ENCODE measurements at places on chromosomes 4 and X.

DNA sequence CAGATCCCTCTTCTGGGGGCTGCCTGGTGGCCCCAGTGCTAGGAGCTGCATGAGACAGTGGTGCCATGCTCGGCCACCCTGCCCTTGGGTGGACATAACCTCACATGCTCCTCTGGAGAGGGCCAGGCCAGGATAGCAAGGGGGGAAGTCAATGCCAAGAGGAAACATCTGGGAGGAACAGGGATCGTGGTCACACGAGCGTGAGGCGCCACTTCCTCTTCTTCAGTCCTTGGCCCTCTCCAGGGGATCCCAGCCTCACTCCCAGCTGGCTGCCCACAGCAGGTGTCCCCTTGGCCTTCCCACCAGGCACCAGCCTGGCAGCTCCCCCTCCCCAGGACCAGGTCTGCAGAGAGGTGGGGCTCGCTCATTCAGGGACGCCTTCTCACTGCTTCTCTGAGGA, 28.6 kb downstream of the TBC1D14 start:
- no peak overlapping the region for H3K27ac ChIP-seq
- no peaks in the 10 kb centered on the region for H3K36me3 ChIP-seq
- H3K27me3 ChIP-seq: no peaks in the 10 kb centered on the region
- DNase-seq: no peak
- H3K4me3 ChIP-seq: no peak overlapping the region
- peaks cover 11% of the 10 kb centered on the region for H3K4me1 ChIP-seq

DNA sequence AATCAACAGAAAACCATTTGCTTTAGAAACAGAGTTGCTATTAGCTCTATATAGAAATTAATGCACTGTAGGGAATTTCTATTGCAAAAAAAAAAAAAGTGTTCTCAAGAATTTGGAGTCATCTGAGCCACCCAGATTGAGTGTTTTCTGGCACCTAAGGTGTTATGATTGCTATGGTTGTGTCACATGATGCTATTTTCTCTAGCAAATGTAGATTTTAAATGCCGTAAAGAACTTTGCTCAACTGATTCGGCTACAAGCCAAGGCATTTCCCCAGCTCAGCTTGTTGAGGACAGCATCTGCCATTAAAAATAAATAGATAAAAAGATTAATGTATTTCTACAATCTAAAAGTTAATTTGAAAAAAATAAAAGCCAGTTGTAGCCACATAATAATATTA, 712.8 kb downstream of the FAT4 start:
- H3K27me3 ChIP-seq: no peaks in the 10 kb centered on the region
- no peak overlapping the region for H3K4me3 ChIP-seq
- H3K4me1 ChIP-seq: peaks cover 6% of the 10 kb centered on the region
- no peak for DNase-seq
- no peaks in the 10 kb centered on the region for H3K36me3 ChIP-seq
- no peak overlapping the region for H3K27ac ChIP-seq

DNA sequence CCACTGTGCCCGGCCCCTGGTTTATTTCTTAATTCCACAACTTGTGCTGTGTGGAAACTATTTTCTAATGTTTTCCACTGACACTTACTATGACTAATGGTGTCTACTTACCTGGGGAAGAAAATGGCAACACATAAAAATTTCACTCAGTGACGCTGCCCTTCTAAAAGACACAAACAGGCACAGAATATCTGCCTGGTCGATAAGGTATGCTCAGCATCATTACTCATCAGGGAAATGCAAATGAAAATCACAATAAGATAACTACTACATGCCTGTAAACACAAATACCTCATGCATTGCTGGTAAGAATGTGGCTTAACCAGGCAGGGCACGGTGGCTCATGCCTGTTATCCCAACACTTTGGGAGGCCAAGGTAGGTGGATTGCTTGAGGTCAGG, 61.6 kb downstream of the UBE2K start:
- no peaks in the 10 kb centered on the region for H3K27me3 ChIP-seq
- peaks cover 23% of the 10 kb centered on the region for H3K36me3 ChIP-seq
- no peaks in the 10 kb centered on the region for H3K4me1 ChIP-seq
- no peak for DNase-seq

- peaks cover 15% of the 10 kb centered on the region for H3K4me1 ChIP-seq
- H3K27ac ChIP-seq: no peak overlapping the region
- H3K36me3 ChIP-seq: no peaks in the 10 kb centered on the region
- no peak overlapping the region for H3K4me3 ChIP-seq
These were observed 24.4 kb downstream of the ENOX2 start for GRCh38 chrX:130878350-130879341.

GRCh38 chr4:140019619-140020347, 134.2 kb downstream of the MAML3 start:
- no peak for DNase-seq
- no peak overlapping the region for H3K27ac ChIP-seq
- H3K27me3 ChIP-seq: no peaks in the 10 kb centered on the region
- H3K4me3 ChIP-seq: no peak overlapping the region

DNA sequence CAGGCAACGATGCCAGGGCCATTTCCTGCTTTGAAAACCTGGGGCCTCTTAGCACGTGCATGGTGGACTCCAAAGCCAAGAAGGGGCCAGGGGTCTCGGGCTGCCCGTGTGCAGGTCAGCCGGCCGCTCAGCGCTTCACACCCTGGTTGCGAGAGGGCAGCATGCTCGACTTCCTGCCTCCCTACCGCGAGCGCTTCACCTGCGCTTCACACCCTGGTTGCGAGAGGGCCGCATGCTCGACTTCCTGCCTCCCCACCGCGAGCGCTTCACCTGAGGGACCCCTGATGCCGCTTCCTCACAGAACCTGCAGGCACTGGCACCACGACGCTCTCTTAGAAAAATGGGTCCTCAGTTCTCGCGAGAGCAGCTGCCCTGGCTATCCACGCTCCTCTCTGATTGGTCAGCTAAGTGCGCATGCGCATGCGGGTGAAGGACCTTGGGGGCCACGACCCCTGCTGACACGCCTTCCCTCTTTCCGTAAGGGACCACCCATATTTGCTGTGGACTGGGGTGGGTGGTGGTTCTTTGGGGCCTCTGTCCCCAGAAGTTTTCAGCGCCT, at the start of gene FAM9A:
Gene FAM9A (minus strand): TSS at position 343 of the 559 bp plus-strand sequence. CDS start 1,212 bp downstream, outside the sequence.
- DNase-seq: no peak
- no peak within 1 kb of the TSS for H3K4me3 ChIP-seq
- no peaks in the 10 kb centered on the region for H3K36me3 ChIP-seq
- H3K4me1 ChIP-seq: no peaks in the 10 kb centered on the region
- H3K27me3 ChIP-seq: no peaks in the 10 kb centered on the region
- H3K27ac ChIP-seq: no peak within 1 kb of the TSS

Measured in thoracic aorta (tissue), 2 donors.